ENCODE measurements at places on chromosomes 7 and 10.
A peak's percentile ranks its signal among the peaks of the same experiment; 100 is the strongest.

- no peak for DNase-seq
Observed at GRCh38 chr10:122555442-122555841, 5.1 kb upstream of the DMBT1 start.

- no peak for DNase-seq
Observed at GRCh38 chr10:28254290-28254985, 48.4 kb downstream of the MPP7 start.

- DNase-seq, result no peak
Observed at GRCh38 chr10:114607358-114607998, 50.6 kb downstream of the ABLIM1 start.

GRCh38 chr7:133934262-133934976, 192.7 kb upstream of the LRGUK start:
- DNase-seq, result no peak

DNA sequence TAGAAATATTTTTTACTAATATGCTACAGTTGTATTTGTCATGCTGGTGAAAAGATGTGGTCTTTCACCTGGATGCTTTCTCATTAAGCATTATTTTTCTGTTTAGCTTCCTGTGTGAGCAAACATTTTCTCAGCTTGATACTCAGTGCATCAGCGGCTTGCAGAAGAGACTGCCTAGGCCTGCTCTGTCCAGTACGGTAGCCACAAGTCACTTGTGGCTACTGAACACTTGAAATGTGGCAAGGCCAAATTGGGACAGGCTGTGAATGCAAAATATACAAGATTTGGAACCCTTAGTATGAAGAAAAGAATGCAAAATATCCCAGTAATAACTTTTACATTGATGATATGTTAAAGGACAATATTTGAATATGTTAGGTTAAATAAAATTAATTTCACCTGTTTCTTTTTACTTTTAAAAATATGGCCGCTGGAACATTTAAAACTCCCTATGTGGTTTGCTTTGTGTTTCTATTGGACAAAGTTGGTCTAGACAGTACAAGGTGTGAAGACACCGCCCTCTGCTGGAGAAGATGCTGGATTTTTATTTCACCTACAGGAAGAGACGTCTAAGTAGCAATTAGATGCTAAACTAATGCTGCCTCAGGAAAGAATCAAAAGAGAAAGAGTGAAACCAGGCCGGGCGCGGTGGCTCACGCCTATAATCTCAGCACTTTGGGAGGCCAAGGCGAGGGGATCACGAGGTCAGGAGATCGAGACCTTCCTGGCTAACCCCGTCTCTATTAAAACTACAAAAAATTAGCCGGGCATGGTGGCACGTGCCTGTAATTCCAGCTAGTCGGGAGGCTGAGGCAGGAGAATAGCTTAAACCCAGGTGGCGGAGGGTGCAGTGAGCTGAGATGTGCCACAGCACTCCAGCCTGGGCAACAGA, 5.3 kb downstream of the SRGN start:
- DNase-seq, result peak; percentile 93

GRCh38 chr10:72981028-72981881, 26.6 kb upstream of the PLA2G12B start:
- no peak for DNase-seq

GRCh38 chr10:77637532-77638320, at the start of gene KCNMA1:
KCNMA1 (minus strand) TSS chr10:77637808.
- no peak for DNase-seq

DNA sequence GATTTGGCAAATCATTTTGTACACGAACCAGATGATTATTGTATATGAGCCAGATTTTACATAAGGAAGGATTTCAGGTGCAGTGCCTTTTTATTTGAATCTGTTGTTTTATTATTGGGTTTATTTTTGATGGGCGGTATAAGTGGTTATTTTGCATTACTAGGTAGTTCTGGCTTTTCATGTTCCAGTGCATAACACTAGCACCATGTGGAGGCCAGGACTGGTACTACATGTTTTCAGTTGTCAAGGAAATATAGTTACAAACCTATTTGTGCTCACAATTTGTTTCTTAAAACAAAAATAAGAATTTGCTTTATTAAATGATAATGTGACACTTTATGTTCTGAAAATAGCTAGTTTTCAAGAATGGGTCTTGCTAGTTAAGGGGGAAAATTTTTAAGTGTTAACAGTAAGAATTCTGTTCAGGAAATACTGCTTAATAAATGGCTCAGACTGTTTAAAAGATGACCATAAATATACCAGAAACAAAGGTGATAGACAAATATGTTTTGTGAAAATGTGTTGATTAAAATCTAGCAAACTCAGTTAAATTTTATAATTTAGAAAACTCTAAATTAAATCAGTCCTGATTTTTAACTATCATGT, 7.1 kb upstream of the SEMA3E start:
- peak; percentile 36 for DNase-seq

DNA sequence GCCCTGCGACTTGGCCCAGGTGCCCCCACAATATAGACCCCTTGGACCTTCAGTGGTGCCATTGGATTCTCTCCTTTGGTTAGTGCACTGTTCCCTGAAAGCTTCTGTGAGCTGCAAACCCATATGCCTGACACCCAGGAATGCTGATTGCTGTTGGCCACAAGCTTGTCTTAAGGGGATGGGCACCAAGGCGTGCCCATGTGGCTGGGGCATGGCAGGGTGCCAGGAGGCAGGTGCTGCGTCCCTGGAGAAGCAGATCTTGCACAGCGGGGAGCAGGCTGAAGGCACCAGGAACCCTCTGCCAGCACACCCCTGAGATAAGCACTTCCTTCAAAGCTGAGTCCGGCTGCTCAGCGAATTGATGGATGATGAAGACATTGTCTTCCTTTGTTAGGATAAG, 411.8 kb downstream of the SDK1 start:
- DNase-seq, result no peak

DNA sequence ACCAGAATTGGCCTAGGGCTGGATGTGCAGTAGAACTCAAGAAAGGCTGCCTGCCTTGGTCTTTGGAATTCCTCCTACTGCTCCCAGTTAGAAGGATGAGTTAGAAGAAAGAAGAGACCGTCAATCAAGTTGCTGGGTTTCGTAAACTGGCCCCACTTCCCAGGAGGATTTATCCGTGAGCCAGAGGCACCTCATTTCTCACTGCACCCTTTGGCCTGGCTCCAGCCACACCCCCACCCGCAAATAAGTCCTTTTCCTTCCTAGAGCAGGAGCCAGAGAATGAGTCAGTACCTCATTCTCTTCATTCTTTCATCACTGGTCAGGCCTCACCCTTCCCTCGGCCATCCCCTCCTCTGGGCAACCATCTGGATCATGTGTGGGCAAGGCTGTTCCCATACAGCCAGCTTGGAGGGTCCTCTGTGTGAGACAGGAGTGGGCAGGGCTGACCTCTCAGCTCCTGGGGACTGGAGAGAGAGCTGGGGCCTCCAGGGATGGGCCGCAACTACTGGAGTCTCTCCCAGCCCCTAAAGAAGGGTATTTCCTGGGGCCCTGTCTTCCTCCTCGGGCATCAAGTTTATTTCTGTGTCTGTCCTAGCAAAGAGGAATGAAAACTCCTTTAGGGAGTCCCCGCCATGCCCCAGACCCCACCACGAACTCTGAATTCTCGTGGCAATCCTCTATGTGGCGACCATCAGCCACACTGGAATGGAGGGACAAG, 87.2 kb upstream of the DUSP5 start:
- DNase-seq, result no peak

DNA sequence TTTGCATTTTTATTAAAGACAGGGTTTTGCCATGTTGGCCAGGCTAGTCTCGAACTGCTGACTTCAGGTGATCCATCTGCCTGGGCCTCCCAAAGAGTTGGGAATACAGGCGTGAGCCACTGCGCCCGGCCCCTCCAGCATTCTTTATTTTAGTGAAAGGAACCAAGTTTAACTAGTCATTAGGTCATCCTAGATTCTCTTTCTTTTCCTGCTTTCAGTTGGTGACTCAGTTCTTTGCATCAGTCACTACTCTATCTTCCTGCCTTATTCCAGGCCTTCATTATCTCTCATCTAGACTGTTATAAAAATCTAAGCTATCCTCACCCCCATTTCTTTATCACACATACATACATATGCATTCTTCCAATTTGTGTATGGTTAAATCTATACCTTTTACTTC, 63.7 kb downstream of the PRSS58 start:
- no peak for DNase-seq

GRCh38 chr7:12481722-12482121, 78.1 kb upstream of the VWDE start:
- no peak for DNase-seq

DNA sequence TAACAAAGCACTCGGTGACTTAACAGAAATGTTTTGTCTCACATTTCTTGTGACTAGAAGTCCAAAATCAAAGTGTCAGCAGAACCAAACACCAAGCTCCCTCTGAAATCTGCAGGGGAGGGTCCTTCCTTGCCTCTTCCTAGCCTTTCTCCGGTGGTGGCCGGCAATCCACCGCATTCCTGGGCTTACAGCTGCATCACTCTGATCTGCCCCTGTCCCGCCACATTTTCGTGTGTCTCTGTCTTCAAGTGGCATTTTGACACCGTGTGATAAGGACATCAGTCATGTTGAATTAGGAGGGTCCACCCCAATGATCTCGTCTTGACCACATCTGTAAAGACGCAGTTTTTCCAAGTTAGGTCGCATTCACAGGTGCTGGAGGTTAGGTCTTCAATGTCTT, 30.5 kb upstream of the TOMM7 start:
- DNase-seq, result no peak

- DNase-seq, result peak; percentile 66
Observed at GRCh38 chr7:45259966-45260646, 102.5 kb downstream of the RAMP3 start.

DNA sequence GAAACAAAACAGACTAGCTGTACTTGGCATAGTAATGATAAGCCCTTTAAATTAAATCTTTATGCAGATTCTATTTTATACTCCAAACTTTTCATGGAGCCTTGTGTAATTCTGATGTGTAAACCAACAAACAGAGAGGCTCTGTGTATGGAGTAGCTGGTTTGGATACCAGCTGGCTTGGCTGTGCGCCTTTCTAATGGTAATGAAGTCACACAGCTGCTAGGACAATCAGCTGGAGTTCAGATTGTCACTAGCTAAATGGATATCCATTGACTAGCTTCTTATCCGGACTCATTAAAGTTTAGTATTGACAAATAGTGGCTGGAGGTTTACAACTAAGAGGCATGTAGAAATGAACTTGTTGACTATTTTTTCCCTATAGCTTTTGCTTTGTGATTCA, 398.4 kb downstream of the DGKB start:
- DNase-seq, result no peak

GRCh38 chr7:107029061-107029763, 15.3 kb upstream of the PRKAR2B start:
- no peak for DNase-seq

GRCh38 chr10:1449572-1450205, 287.6 kb downstream of the ADARB2 start:
- no peak for DNase-seq
